ENCODE measurements at places on chromosomes 7 and 10.

GRCh38 chr7:104045183-104045582 lies 55.7 kb upstream of the RELN start:
- DNase-seq, result no peak

GRCh38 chr10:44042075-44042770 lies 342.7 kb downstream of the CXCL12 start:
- no peak for DNase-seq

- DNase-seq, result no peak
These were observed 72.9 kb downstream of the NPY start for GRCh38 chr7:24356718-24357386.

- no peak for DNase-seq
These were observed 284.6 kb downstream of the KLF6 start for GRCh38 chr10:3500408-3500856.

GRCh38 chr7:17041324-17041723 lies 159.5 kb upstream of the AGR3 start:
- DNase-seq, result no peak

DNA sequence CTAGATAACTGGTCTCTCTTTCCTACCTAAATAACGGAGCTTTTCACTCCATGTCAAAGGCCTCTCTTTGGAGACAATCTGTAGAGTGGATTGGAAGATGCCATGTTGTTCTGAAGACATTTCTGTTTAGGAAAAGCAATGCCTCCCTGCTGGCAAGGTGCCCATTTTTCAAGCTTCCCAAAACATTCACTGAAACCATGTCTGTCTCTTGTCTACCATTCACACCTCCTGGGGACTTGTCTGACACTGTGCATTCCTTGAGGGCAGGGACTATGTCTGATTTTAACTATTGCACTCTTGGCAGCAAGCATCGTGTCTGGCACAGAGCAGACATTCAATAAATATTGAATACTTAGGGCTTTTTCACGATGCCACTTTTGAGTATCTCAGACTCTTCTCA lies 528.9 kb upstream of the NRP1 start:
- no peak for DNase-seq

DNA sequence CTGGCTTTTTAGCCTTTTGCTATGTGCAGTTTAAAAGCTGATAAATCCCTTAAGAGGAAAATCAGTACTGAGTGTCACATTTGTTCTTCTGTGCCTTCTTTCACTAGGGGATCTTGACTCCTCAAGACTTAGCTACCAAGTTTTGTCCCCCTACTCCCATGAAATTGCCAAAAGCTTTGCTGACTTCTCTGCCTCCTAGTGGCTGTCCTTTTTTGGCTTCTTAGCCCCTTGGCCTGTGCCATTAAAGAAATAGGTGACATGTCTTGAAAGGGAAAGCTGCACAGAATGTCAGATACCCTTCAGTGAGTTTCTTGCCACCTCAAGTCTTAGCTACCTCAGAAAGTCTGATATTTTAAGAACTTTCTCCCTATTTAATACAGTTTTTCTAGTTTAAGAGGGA lies 10.5 kb downstream of the MKLN1 start:
- DNase-seq, result no peak

GRCh38 chr10:119161680-119162451 lies 3.6 kb downstream of the SFXN4 start:
- DNase-seq, result no peak

DNA sequence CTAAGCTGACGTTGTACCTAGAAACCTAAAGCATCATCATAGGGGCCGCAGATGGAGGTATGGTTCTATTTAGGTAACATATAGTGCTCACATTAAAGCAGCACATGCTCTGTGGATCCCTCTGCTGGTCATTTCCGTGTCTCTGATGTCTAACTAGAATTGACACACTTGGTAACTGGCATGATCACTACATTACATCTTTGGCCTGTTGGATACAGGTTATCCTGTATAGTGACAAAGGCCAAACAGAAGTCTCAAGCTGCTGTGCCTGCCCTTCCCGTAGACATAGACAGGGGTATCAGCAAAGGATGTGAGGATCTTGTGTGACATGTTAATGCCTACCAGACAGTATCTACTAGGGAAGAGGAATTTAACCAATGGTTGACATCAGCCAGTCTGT lies 51.2 kb downstream of the KIF5B start:
- DNase-seq, result no peak

DNA sequence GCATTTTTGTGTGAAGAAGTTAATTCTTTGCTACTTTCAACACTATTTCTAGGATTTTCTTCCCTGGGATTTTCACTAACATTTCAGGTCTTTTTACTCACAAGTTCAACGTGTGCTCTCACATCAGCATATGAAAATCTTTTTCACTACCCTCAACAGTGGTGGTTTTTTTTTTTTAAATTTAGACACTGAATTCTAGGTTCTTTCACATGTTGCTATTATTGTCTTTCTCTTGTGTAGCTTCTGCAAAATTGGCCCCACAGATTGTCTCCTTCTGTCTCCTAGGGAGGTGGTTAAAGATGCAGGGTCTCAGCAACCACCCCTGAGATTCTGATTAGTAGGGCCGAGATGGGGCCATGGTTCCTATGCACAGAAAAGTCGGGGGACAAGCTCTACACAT lies 165.0 kb upstream of the GPR26 start:
- no peak for DNase-seq

DNA sequence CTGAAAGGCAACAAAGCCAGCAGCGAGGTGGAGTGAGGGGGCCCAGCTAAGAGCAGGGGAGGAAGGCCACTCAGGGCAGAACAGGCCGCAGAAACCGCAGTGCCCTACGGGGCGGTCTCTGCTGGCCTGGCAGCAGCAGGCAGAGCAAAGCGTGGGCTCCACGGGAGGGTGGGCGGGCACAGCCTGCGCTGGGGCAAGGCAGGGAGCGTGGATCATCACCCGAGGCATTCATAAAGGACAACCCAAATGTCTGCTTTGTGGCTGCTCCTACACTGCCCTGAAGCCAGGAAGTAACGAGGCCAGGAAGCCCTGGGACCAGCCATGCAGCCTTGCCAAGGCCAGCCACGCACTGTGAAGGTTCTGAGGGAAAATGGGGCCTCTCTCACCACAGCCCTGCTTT lies 127.5 kb downstream of the MAD1L1 start:
- no peak for DNase-seq

DNA sequence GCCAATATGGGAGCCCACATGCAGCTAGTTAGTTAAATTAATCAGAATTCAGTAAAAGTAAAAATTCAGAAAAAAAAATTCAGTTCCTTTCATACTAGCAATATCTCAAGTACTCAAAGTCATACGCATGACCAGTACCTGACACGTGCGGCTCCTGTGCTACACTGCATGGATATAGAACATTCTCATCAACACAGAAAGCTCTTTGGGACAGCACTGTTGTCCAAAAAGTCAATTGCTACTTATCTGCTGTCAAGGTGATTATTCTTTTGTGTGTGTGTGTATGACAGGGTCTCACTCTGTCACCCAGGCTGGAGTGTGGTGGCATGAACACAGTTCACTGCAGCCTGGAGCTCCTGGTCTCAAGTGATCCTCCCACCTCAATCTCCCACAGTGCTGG lies 14.9 kb upstream of the ANAPC16 start:
- no peak for DNase-seq

DNA sequence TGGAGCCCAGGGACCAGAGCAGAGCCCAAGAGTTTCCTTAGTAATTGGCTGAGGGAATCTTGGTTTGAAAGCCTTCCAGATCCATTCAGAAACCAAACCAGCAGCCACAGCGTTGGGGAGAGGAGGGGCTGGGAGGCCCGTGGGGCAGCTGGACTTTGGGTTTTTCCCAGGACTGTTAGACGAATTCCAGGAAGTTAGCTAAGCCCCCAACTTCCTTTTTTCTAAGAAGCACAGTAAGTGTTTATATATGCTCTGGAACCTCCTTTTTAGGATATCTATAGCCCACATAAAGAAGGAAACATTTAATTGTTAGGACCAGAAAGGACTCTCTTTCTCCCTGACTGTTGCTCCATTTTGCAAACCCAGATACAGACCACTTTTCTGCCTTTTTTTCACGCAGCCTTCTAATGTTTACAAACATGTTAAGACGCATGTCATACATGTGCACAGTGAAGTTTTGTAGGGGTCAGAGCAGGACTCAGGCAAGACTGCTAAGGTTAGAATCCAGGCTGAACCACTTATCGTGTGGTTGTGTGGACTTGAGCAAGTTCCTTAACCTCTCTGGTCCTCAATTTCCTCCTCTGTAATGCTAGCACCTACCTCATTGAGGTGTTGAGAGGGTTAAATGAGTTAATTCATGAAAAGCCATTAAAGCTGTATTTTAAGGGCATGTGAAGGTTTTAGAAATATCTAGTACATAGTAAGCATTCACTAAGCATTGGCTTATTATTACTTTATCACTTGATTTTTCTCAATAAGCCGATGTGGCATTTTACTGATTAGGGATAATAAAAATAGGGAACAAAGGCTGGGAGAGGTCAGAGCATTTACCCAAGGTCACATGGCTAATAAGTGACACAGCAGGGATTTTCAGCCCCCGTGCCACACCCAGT lies 42.4 kb downstream of the TBATA start:
- DNase-seq, result no peak

DNA sequence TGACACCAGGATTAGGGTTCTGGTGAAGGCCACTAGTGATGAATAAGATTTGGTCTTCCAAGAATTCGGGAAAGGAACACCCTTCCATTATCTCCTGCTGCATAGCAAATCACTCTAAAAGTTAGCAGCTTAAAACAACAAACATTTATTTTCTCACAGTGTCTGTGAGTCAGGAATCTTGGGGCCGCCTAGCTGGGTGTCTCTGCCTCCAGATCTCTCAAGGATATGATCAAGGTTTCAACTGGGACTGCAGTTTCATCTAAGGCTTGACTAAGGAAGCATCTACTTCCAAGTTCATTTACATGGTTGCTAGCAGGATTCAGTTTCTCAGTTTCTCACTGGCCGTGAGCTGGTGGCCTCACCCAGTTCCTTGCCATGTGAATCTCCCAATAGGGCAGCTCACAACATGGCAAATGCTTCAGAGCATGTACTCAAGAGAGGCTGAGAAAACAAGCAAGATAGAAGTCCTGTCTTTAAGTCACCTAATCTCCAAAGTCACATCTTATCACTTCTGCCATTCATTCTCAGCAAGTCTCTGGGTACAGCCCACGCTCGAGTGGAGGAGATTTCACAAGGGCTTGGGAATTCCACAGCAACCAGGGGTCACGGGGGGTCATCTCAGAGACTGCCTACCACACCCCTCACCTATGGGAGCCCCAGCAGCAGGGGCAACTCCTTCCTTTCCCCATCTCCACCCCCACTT lies 26.8 kb downstream of the TLX1 start:
- DNase-seq, result no peak

DNA sequence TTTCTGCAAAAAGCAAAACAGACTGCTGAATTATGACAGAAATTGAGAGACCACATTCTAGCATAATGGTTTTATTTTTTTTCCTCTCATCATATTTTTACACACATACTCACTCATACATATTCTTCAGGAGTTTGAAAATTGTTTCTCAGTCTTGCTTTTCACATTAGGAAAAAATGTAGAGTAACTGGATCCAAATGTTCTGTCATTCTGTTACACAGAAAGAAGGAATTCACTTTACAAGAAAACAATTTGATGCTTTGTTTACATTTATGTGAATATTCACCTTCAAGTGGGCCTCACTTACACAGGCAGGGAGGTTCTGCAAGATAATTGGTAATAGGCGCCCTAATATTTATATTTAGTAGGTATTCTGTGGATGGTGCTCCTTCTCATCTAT lies 82.0 kb downstream of the ARL4A start:
- no peak for DNase-seq

GRCh38 chr7:155963356-155963755 lies 151.1 kb upstream of the SHH start:
- no peak for DNase-seq

GRCh38 chr7:112481833-112482670 lies 1.3 kb downstream of the LSMEM1 start:
- DNase-seq, result no peak

DNA sequence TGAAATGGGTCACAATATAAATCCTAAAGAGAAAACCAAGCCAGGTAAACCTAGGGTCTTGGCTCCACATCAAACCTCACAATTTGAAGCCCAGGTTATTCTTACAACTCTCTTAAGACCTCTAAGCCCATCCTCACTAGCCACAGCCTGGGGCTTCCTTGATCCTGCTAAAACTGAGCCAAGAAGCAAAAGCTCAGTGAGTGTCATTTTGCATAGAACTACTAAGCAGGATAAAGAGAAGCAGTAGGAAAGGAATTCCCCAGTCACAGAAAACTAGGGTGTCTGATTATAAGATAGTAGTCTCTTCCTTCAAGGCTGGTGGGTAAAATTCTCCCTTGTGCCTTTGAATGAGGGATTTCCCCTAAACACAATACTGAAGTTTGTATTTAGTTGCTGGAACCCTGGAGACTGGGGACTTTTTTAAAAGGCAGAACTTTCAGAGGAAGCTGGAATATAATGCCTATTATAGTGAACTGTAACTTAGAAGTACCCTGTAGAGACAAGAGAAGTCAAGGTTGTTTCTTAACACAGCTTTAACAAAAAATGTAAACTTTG lies 196.6 kb upstream of the KIAA1217 start:
- DNase-seq, result no peak

GRCh38 chr7:12552876-12553275 lies 17.6 kb upstream of the SCIN start:
- DNase-seq, result no peak

DNA sequence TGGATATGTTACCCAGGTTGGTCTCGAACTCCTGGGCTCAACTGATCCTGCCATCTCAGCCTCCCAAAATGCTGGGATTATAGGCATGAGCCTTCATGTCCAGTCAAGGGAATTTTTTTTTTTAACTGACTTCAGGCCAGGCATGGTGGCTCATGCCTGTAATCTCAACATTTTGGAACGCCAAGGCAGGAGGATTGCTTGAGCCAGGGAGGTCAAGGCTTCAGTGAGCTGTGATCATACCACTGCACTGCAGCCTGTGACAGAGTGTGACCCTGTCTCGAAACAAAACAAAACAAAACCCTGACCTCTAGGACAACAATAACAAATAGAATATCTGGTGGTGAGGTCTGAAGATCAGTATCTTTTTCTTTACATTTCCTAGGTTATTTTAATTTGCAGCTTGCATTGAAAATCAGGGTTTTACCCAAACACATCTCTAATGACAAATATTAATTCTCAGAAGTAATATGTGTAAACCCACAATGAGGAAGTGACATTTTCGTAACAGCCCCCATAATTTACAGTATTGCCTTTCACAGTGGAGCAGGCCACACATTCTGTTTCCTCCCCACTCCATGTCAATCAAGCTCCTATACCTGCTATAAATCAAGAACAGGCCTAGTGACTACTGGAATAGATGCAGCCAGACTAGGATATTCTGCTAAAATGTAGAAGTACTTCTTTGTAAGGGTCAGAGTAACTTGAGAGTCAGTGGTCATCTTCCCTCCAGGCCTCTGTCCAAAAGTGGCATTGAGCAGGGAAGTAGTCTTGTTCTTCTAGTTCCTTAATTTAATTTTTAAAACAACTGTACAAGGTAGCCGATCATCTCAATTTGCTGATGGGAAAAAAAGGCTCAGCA lies 43.3 kb upstream of the ECHDC3 start:
- DNase-seq, result no peak
